ENCODE measurements at places on chromosomes 4 and X. TPM values are rescaled to one million over a fixed set of nuclear protein-coding genes. Genes with fewer than 3 reads are reported as not detected.

EDA gene
- not detected for total RNA-seq

GRCh38 chr4:147578593-147578992, 38.6 kb upstream of the TMEM184C start:
- no peak for DNase-seq

ZNF630 gene
- 3.3 TPM for total RNA-seq

- no peak for DNase-seq
These were observed 111.3 kb downstream of the ZNF674 start for GRCh38 chrX:46433892-46434291.

SPANXD gene
- not detected for total RNA-seq

Measured in osteocyte (in vitro differentiated cells).